ENCODE measurements at places on chromosomes 11 and 22. TPM values are rescaled to one million over a fixed set of nuclear protein-coding genes. Genes with fewer than 3 reads are reported as not detected.
A peak's percentile ranks its signal among the peaks of the same experiment; 100 is the strongest.

LRP5 gene
- total RNA-seq = 23.3 TPM

- no peak for DNase-seq
Measured at GRCh38 chr11:1178201-1178885, 20.6 kb downstream of the MUC5AC start.

- DNase-seq = no peak
Measured at GRCh38 chr22:25582946-25583345, 18.5 kb downstream of the GRK3 start.

ANO9 gene
- total RNA-seq = 115 TPM

DNA sequence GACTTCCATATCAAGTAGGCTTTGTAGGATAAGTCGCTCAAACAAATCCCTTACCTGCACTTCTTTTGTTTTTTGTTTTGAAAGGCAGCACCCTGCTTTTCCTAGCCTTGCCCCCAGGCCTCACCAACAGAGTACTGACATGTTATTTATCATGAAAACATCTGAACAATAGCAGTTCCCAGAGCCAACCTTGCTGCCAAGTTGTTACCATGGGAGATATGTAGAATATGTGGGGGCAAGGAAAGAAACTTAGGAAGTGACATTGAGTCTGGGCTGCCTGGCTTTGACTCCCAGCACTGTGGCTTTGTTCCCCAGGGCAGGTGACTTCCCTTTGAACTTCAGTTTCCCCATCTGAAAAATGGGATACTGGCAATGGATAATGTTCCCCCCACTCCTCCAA is 53.4 kb upstream of the CRYBB3 start:
- DNase-seq = no peak

DNA sequence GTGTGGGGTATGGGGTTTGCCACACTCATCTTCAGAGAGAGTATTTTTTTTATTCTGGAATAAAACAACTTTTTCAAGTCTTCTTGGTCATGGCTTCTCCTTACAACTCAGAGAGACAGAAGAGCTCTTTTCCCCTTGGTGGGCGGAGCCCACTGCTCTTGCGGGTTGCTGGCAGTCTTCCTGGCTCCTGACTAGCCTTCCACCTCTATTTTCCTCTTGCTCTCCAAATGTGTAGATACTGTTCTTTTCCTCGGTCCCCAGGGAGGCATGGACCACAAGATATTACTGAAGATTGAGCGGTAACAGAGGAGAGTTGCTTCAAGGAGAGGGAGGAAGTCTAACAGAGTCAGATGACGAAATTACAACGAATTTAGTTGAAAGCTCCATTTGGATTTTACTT is 210.6 kb downstream of the NTM start:
- no peak for DNase-seq

DNA sequence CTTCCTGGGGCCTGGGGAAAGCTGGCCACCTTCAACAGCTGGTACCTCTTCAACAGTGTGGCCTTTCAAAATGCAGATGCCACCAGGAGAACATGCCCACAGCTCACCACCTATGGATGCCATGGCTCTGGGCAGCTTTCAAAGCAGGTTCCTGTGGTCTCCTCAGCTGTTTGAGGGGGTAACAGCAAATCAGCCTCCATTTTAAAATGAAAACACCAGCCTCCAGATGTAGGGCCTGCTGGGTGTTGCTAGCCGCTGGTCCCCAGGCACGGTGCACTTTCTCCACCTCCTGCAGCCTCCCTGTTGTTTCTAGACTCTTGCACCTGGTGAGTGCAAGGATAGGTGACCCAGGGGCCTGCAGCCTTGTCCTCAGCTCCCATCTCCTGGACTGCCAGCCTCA is 10.0 kb downstream of the CDPF1 start:
- no peak for DNase-seq

DNA sequence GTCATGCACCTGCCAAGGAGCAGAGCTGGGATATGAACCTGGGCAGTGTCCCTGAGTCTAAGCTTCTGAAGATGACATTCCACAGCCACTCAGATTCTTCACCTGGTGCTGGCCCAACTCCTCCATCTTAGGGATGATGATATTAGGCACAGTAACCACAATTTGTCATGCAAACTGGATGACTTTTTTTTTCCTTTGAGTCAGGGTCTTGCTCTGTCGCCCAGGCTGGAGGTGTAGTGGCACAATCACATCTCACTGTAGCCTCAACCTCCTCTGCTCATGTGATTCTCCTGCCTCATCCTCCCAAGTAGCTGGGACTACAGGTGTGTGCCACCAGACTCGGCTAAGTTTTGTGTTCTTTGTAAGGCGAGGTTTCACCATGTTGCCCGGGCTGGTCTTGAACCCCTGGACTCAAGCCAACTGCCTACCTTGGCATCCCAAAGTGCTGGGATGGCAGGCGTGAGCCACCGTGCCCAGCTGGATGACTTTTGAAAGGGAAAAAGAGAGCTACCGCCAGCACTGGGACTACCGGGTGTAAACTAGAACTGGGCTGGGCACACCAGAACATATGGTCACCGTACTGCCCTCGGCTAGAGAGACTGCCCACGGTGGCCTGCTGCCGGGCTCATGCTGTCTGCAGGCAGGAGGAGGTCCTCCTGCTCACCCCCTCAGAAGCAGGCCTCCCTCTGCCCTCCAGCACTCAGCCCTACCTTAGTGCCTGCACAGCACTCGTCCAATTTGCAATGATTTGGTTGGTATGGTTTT is 77.7 kb downstream of the NAT10 start:
- no peak for DNase-seq

MAFF gene
- total RNA-seq = 10.8 TPM

DNA sequence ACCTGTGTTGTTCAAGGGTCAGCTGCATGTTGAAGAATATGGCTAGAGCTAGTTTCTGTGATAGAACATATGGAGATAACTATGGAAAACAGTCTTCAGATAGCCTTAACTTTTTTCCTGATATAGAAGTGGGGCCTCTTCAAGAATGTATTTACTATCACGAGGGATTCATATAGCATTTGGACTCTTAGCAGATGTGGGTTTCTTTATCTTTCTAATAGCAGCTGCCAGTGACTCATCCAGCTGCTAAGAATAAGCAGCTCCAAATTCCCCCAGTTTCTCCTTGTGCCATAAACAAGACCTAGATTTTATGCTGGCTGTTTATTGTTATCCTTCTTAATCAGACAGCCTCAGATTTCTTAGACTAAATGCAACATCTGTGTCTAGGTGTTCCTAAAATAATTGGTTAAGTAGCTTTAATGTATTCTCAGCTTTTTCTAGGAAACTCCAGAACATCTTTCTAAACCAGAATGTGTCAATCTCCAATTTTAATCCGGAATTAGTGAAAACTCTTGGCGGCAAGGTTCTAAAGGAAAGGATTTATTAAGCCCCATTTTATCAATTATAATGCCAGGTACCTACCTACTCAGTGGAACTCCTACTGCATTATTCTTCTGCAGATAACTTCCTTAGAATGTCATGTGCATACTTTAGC is 119.8 kb downstream of the CSTPP1 start:
- DNase-seq = no peak

DNA sequence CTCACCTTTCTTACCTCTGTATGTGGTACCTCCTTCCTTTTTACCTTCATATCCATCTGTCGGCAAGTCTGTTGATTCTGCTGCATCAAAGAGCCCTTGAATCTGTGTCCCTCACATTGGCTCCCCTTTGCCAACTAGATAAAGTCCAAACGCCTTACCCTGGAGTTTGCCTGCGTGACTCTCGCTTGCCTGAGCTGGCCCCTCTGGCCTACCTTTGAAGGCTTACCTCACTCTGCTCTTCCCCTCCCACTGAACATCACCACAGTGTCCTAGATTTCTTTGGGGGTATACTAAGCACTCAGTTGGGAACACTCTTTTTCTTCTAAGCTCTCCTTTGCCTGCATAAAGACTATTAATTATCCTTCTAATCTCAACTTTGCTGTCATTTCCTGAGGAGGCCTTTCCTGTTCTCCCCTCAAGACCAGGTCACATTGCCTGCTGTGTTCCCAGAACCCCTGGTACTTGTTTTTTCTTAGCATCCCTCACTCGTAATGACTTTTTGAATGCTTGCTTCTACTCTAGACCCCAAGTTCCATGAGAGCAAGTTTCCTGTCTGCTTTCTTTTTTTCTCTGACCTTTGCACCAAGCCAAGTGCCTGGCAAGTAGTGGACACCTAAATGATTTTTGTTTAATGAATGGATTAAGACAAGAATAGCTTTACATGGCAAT is 67.8 kb upstream of the ADORA2A start:
- no peak for DNase-seq

GRCh38 chr11:2142762-2143202 is 3.6 kb upstream of the IGF2 start:
- DNase-seq = no peak

GRCh38 chr11:129951866-129952262 is 50.8 kb downstream of the PRDM10 start:
- no peak for DNase-seq

COPB1 gene
- total RNA-seq = 91.2 TPM

MDK gene
- total RNA-seq = 7.4 TPM

GRCh38 chr11:76742902-76743301 is 40.3 kb upstream of the TSKU start:
- no peak for DNase-seq

DNA sequence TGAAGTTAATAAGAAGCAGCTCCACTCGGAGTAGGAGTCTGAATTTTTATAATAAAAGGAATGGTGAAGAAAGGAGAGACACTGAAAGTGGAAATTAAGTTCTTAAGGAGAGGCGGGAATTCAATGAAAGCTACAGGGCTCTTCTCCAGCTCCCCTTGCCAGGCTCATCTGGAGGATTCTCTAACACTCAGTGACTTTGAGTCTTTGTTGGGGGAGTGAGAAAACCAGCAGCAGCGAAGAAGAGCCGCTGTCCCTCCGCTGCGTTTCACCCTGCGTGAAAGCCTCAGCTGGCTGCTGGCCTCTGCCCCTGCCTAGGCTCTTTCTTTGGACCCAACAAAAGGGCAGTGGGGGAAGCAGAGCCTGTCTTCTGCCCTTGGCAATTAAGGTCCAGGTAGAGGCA is 113.0 kb downstream of the NTM start:
- DNase-seq = no peak

- no peak for DNase-seq
Measured at GRCh38 chr22:35792506-35792905, 74.8 kb downstream of the APOL5 start.

ADM gene
- total RNA-seq = 1.5 TPM

DNA sequence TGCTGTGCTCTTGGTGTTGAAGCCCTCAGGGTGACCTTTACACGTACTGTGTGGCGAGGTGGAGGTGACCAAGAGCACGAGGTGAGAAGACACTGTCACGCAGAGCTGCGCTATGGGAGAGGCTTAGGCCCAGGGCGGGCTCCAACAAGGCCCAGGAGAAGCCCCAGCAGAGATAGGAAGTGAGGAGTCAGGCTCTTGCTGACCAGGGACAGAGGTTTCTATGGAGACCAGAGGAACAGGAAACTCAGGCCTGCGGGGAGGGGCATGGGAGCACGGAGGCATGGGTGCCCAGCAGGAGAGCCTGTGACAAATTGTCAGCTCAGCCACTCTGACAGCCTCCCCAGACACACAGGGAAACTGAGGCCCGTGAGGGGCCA is 15.8 kb downstream of the DGKZ start:
- no peak for DNase-seq

DNA sequence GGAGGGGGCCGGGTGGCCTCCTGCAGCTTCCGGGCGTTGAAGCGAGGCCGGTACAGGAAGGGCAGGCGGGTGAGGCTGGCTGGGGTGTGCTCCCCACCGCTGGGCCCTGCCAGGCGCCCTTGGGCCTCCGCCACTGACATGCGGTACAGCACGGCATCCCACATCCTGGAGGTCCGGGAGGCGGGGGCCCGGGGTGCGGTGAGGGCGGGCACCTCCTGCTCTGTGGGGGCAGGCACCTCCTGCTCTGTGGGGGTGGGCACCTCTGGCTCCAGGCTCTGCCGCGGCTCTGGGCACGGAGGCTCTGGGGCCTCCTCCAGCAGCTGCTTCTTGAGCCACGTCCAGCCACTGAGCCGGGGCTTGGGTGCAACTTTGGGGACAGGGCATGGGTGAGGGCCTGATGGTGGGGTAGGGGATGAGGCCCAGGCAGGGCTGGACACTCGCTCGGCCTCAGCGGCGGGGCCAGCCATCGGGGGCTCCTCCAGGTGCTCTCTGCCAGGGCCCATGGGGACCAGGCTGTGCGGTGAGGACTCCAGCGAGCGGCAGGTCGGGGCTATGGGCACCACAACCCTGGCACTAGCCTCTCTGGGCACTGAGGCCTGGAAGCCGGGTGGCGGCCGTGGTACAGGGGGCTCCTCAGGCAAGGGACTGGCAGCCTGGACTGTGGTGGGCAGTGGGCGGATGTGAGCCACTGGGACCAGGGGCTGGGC is 2.3 kb downstream of the PRR33 start:
- DNase-seq = peak; percentile 85

SLC17A6 gene
- total RNA-seq = not detected

APOBEC3A gene
- total RNA-seq = not detected

OR4C46 gene
- total RNA-seq = not detected

MTNR1B gene
- not detected for total RNA-seq

ACRV1 gene
- not detected for total RNA-seq

DNA sequence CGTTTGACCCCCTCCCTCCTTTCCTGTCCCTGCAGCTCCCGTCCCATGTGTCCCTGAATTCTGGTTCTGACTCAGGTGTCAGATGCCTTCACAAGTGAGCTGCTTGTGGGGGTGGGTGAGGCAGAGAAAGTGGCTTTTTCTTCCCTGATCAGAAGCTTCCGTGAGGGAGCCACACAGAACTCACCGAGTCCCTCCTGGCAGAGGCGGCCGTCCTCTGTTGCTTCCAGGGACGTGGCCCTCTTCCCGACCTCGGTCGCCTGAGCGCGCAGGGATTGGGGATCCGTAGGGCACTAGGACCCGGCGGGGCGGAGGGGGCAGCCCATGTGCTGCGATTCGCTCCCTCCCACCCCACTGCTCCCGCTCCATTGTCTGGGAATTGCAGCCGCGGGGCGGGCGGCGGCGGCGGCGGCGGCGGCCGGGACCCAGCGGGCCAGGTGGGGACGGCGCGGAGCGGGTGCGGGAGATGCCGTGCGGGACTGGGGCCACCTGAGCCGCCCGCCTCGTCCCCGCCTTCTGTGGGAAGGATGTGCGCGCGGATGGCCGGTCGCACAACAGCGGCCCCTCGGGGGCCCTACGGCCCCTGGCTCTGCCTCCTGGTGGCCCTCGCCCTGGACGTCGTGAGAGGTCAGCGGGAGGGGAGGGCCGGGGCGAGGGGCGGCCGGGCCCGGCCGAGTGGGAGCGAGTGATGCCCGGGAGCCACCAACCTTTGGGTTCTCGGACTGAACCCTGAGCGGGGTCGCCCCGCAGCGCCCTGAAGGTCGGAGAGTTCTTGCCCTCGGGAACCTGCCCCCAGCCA is at the start of gene TMEM132A:
TSS of gene TMEM132A (plus strand) at position 351 of the 796 bp plus-strand sequence. CDS start at position 525, 174 bp downstream.
- DNase-seq = peak; percentile 55

All from activated naive CD8-positive, alpha-beta T cell treated with anti-CD3 and anti-CD28 coated beads, Interleukin-2, amount 10 ng/mL, durations not matched to agents 7 days and 5 days (primary cell).